Stimulated activated CD4-positive, alpha-beta T cell treated with anti-CD3 and anti-CD28 coated beads, Interleukin-2, amount 100 ng/mL, for 24 hours (primary cell): ENCODE measurements at places on chromosomes 1 and 21.

DNA sequence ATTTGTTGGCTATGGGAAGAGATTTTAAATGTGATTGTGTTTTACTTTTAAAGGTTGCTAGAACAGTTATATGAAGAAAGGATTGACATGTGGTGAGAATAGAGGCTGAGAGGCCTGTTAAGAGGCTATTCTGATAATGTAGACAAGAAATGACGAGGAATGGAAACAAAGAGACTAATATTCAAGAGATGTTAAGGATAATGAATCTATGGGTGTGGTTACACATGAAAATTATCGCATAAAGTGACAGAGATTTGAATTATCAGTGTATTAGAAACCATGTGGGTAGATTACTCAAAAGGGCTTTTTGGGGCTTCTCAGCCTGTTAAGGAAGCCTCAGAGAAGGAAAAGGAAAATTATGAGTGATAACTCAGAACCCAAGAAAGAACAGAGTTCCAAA lies 120.4 kb downstream of the MACF1 start:
- no peak for DNase-seq

- no peak for DNase-seq
These were observed 9.8 kb downstream of the FRRS1 start for GRCh38 chr1:99756598-99756997.

- DNase-seq, result no peak
These were observed 9.8 kb upstream of the KDM4A start for GRCh38 chr1:43639976-43640794.

DNA sequence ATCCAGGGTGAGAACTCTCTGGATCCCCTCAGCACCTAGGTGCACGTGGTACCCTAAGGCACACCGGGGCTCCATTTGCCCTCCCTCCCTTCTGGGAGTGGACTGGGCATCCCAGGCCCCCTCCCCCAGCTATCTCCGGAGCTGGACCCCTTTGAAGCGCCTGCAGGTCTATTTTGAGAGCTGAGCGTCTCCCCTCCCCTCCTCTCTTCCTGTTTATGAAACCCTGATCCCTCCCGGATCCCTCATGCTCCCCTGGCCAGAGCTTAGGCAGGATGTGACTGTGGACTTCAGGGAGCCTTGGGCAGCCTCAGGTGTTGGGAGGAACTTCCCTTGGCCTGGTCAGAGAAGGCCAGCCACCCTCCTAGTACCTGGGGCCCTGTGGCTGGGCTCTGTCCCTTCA lies 10.2 kb downstream of the RPS6KA1 start:
- DNase-seq, result no peak

DNA sequence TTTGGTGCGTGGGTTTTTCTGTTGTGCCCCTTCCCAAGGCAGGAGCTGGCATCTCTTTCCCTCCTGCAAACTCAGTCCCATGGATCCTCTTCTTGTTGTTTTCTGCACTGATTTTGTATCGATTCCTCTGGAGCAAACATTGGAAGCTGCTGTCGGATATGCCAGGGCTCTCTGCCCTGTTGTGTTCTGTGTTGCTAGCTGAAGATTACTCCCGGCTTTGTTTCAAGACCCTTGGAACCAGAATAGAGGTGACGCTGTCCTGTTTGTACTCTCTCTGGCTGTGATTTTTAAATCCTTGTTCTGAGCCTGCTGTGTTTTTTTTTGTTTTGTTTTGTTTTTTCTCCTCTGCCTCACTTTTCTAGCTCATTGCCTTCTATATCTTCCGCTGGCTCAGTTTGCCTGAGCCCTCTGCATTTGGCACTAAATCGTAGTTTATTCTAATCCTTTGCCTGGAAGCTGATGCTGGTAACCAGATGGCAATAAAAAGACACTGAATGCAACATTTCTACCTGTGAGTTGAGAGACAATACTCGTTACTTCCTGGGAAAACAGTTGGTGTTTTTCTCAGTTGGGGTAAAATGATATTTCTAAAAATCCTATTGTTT lies 67.0 kb downstream of the BACH1 start:
- no peak for DNase-seq

GRCh38 chr1:165683848-165684485 lies 14.4 kb downstream of the ALDH9A1 start:
- no peak for DNase-seq

DNA sequence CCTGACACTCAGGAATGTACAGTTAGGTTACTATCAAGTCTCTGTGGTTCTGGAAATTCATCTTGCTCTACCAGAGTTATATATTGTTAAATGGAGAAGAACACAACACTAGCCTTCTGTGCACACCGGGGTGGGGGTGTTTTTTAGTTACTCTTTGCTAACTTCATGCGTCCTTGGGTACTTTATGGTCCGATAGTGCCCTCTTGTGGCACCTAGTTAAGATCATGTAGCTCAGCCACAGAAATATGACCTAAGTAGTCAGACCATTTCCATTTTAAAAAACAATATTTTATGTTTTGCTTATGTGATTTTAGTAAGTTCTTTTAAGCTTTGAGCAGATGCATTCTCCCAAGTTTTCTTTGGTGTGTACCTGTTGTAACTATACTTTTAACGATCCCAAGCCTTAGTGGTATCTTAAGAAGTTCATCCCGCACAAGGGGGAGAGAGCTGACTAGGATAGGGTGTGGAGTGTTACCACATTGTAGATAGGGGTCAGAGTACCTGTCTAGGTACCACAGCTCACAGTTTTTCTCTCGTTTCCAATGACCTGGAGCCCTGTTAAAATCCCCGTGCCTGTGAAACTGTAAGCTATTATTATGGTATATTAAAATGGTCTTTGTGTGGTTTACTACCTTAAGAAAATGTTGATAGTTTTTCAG lies 20.6 kb upstream of the SH3D21 start:
- DNase-seq, result peak; percentile 54

GRCh38 chr1:59266180-59266926 lies 30.5 kb upstream of the FGGY start:
- no peak for DNase-seq

DNA sequence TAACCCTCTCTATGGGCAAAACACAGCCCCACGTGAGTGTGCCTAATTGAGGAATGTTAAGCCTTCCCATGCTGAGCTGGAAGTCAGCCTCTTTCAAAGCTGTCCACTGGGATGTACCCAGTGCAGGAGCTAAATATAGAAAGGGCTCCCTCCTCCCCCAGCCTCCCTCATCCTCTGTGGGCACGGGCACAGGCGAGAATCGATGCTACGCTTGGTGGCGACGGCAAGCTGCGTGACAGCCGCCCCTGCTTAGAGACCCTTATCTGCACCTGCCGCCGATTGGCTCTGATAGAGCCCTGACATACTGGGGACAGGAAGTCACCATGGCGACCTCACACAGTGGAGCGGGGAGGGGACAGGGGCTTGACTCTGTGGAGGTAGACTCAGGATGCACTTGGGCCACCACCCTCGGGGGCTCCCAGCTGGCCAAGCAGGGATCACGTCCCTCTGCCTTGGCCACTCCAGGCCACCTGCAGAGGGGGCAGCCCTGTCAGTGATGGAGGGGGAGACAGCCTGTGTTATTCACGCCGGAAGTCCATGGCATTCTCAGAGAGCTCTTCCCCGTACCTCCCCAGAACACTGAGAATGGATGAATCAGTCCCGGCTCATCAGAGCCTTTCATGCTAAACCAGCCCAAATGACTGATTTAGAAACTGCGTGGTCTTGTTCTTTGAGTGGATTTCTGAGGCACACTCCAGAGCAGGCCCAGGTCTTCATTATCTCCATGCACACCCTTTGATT lies 84.8 kb downstream of the KCND3 start:
- no peak for DNase-seq

GRCh38 chr1:47229031-47229885 lies 2.8 kb downstream of the TAL1 start:
- DNase-seq, result no peak

- DNase-seq, result no peak
These were observed 6.6 kb upstream of the NSUN4 start for GRCh38 chr1:46334030-46334384.

DNA sequence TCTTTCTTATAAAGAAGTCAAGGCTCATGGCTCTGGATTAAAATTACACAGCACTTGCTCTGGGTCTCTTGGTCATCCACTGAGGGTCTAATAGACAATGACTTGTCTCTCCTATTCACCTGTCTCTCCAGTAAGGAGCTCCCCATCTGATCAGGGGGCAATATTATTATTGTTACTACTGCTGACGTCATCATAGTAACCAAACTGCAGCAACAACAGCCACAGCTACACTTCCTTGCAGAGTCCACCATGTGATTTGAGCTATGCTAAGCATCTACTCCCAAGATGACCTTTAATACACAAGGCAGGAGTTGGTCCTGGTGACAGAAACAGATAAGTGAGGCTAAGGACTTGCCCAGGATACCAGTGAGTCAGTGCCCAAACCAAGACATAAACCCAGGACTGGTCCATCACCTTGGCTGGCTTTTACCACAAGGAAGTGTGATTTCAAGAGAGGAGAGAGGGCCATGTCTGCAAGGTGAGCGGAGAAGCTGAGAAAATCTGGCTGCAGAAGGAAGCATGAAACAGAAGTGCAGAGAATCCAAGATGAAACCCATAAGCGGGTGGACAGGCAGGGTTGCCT lies 602.5 kb downstream of the PTPRU start:
- DNase-seq, result no peak

GRCh38 chr1:68128820-68129219 lies 78.4 kb upstream of the DIRAS3 start:
- no peak for DNase-seq

DNA sequence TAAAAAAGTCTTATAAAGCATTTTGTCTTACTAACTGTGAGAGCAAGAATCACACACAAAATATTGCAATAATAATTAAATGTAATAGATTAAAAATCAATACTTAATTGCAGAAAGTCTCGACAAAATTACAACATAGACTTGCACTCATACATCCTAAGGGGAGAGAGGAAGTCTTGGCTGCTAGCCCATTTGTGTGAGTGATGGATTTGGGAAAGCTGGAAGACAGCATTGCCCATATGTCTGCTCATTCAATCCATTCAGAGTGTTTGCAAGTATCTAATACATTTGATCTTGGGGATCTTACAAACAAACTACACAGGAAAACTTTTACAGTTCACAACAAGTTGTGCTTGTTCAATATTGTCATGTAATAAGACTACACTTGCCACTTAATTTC lies 140.5 kb downstream of the COL11A1 start:
- no peak for DNase-seq

DNA sequence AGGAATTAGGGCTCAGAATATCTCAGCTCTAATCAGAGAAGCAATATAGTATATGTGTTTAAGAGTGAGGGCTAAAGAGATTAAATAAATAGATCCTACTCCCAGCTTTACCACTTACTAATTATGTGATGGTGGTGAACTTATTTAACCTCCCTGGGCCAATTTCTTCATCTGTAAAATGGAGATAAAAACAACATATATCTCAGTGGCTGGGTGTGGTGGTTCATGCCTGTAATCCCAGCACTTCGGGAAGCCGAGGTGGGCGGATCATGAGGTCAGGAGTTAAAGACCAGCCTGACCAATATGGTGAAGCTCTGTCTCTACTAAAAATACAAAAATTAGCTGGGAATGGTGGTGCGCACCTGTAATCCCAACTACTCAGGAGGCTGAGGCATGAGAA lies 135.2 kb downstream of the SLC44A5 start:
- no peak for DNase-seq

DNA sequence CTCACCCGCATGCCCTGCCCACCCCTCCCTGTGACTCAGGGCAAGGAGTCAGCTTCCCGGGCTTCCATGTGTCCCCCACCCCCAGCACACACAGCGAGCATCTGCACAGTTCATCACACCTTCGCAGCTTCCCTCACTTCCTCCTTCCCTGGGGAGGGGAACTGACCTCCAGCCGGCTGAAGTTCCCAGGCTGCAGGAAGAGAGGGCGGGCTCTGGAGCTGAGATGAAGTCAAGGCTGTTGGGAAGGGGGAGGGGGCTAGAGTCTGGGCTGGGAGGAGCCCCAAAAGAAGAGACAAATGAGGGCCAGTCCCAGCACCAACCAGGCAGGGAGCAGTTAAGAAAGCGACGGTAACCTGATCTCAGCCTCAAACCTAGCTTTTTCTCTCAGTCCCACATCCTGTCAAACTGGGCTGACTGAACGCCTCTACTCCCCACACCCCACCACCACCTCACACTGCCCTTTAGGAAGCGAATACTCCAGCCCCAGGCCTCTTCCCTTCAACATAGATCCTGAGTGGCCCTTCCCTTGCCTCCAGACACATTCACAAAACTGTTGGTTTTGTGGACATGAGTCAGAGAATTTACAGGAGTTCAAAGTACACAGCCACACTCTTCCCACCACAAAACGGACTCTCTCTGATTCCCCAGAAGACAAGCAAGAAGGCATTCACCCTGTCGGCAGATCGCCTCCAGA lies 1.8 kb downstream of the RHOC start:
- DNase-seq, result peak; percentile 54

DNA sequence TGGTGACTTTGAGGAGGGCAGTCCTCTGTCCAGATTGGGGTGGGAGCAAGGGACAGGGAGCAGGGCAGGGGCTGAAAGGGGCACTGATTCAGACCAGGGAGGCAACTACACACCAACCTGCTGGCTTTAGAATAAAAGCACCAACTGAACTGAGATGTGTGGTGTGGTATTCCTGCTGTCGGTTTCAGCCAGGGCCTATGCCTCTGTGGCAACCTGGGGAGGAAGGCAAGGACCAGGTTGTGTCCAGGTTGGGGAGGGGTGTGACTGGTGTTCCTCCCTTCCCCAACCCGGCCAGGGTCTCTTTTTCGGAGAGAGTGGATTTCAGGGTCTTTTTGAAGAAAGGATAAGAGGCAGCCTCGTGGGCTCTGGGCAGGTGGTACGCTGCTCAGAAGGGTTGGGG lies 6.3 kb downstream of the PROK1 start:
- no peak for DNase-seq

DNA sequence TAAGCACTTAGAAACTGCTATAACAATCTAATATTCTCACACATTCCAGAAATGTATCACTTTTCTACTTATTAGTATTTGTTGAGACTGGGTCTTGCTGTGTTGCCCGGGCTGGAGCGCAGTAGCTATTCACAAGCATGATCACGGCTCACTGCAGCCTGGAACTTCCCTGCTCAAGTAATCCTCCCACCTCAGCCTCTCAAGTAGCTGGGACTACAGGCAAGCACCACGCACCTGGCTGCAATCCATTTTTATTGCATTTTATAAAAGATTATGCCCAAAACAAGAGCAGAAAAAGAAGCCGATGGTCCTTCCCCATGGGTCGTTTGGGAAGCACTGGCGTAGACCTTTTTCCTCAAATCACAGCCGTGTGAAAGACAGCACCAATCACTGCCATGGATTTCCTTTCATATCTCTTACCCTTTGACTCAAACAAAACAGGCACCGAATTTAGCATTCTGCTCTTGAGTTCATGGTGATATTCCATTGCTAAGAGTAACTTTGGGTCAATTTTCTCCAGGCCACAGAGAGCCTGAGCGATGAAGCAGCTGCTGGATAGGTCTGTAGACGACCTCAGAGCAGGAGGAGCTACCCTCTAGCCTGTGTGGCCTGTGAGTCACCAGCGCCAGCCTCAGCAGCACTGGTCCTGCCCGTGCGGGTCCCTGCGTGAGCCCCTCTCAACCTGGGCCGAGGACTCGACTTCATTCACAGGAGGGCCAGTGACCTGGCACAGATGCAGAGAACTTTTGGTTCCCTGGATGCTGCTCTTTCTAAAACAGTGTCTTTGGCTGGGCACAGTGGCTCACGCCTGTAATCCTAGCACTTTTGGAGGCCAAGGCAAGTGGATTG lies 80.8 kb downstream of the PIK3CD start:
- DNase-seq, result no peak

- DNase-seq, result no peak
These were observed 706 bp downstream of the CREB3L4 start for GRCh38 chr1:153968408-153968807.

- no peak for DNase-seq
These were observed 36.9 kb upstream of the TARBP1 start for GRCh38 chr1:234515821-234516241.
